Activated T-helper 9 cell treated with anti-CD3 and anti-CD28 coated beads, Interleukin-2, amount 50 U/mL, for 16 hours (primary cell): ENCODE measurements at places on chromosomes 6 and 20.

DNA sequence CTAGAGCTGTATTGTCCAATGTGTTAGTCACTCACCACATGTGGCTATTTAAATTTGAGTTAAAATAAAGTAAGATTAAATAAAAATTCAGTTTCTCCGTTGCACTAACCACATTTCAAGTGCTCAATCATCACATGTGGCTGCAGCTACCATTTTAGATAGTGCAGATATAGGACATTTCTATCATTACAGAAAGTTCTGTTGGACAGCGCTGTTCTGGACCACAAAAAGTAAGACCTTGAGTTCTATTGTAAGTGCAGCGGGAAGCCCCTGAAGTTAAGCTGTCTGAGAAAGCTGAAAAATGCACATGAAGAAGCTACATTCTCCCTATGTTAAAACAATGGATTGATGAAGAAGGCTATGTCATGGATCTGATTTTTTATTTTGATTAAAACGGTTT, 1.1 kb downstream of the ORC3 start:
- no peak for DNase-seq

DNA sequence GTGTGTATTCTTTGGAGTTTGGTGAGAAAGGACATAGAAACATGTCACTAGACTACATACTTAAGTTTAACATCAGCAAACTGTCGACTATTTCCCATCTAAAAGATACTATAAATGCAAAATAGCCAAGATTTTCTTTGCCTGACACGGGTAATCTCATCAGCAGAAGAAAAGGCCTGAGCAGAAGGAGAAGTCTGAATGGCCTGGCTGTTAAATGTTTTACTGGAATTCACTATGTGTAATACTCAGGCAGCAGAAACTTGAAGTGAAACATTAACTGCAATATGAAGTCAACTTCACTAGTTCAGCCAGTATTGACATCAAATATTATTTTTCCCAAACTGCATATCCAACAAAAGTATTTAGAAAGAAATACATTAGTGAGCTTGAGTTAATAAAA, 6.4 kb upstream of the DSE start:
- no peak for DNase-seq

DNA sequence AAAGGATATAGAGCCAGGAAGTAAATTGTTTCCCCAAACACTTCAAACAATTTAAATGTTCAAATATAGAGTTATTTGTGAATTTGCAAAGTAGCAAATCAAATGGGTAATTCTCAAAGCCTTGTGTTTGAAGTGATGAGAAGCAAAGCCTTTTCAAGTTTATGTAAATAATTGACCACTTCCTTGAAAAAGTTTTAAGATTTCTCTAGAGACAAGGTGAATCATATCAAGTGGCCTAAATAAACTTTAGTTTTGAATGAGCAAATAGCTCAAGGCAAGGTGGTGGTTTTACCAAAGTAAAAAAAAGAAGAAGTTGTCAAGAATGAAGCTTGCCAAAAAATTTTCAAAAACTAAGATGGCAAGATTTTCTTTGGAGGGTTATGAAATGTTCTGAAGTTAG, 42.6 kb upstream of the IFNGR1 start:
- DNase-seq, result no peak

DNA sequence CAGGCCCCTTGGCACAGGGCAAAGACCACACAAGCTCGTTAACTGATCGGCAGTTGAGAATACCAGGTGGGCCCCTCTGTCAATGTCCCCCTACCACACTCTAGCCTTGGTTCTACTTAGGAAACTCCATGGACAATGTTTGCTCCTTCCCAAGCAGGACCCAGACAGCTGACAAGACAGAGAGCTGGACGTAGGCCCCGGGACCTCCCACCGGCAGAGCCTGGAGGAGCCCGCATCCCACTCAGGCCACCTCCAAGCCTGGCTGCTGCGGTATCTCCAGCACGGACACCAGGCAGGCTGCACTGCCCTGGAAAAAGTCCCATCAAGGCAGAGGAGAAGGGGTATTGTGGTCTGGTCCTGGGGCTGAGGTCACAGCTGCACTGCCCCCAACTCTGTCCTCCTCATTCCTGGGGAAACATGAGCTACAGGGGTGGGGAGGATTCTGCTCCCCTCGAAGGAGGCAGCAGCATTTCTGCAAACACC, 6.2 kb upstream of the GRM4 start:
- no peak for DNase-seq

GRCh38 chr6:5079692-5080091, 5.4 kb upstream of the PPP1R3G start:
- DNase-seq, result no peak

- no peak for DNase-seq
Measured at GRCh38 chr6:53915026-53915691, 120.4 kb downstream of the LRRC1 start.

GRCh38 chr6:48750861-48751260, 639.9 kb upstream of the PTCHD4 start:
- no peak for DNase-seq

DNA sequence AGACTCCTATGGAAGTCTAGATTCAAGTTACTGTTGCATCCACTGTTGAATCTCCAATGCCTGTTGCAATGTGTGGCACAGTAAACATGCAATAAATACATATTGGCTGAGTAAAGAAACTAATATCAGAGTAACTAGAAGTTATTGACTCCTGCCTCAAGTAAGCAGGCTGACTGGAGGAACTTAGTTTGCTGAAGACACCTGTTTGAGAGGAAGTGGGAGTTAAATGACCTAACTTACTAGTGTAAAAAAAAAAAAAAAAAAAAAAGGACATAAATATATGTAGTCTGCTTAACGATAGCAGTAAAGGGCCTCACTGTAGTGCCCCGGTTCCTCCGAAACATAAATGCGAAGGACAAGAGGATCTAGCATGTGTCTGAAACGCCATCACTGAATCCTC, 249.8 kb upstream of the PRDM1 start:
- DNase-seq, result no peak

GRCh38 chr6:156279261-156279969, 497.8 kb upstream of the ARID1B start:
- no peak for DNase-seq

DNA sequence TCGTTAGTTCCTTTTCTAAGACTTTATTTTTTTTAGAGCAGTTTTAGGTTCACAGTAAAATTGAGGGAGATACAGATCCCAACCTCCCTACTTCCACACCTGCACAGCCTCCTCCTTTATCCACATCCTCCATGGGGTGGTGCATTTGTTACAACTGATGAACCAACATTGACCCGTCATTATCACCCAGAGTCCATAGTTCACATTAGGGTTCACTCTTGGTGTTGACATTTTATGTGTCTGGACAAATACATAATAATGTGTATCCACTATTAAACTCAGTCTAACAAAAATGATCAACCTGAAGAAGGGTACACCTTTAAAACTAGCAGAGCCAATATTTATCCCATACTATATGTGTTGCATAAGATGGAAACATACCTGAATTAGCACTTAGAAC, 130.4 kb upstream of the CCDC28A start:
- no peak for DNase-seq

DNA sequence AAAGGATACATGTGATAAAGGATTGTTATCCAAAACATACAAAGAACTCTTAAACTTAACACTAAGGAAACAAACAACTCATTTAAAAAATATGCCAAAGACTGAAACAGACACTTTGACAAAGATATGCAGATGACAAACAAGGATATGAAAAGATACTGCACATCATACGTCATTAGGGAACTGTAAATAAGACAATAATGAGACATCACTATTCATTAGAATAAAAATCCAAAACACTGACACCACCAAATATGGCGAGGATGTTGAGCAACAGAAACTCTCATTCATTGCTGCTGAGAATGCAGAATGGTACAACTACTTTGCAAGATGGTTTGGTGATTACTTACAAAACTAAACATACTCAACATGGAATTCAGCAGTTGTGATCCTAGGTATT, 156.5 kb upstream of the FOXA2 start:
- DNase-seq, result no peak

GRCh38 chr6:2127484-2127911, 117.9 kb downstream of the GMDS start:
- peak; percentile 11 for DNase-seq

DNA sequence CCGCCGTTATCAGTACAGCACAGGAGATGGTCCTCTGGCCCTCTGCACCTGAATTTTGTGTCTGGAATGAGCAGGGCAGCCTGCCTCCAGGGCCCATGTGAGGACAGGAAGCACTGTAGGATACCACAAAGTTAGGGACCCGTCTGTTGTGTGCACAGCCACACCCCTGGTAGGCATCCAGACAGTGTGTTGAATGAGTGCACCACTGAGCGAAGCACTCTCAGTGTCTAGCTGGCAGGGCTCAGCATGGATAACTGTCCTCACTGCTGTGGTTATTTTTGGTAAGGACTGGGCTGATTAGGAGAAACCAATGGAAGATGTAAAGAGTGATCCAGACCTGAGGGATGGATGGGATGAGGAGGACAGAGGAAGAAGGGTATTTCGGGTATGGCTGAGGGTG, 178.7 kb downstream of the CLIC5 start:
- DNase-seq, result no peak

- DNase-seq, result no peak
Measured at GRCh38 chr6:21752054-21752811, 158.7 kb downstream of the SOX4 start.

DNA sequence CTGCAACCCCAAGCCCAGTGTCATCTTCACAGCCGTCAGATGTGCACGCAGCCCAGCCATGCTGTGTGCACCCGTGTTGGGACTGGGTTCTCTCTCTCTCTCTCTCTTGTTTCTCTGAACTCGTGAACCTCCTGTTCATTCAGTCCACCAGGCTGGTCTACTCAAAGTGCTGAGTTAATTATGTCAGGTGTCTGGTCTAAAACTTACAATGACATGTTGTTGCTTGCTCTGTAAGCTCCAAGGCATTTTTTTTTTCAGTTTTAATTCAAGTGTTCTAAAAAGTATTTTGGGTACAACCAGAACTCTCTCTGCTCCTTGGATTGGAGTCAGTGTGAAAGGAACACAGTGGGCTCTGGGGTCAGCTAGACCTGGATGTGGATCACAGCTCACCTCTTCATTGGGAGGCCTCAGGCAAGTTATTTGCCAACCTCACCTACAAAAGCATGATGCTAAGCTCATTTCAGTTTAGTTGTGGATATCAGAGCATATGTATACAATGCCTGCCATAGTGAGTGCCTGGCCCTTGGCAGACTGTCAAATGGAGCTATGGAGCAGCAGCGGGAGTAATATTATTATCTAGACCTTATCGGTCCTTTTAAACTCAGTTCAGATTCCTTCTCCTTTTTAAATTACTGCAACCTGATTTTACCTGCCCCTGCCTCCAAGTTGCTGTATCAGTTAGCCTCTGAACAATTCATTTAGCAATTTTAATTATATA, 59.5 kb downstream of the PLEKHG1 start:
- DNase-seq, result no peak

DNA sequence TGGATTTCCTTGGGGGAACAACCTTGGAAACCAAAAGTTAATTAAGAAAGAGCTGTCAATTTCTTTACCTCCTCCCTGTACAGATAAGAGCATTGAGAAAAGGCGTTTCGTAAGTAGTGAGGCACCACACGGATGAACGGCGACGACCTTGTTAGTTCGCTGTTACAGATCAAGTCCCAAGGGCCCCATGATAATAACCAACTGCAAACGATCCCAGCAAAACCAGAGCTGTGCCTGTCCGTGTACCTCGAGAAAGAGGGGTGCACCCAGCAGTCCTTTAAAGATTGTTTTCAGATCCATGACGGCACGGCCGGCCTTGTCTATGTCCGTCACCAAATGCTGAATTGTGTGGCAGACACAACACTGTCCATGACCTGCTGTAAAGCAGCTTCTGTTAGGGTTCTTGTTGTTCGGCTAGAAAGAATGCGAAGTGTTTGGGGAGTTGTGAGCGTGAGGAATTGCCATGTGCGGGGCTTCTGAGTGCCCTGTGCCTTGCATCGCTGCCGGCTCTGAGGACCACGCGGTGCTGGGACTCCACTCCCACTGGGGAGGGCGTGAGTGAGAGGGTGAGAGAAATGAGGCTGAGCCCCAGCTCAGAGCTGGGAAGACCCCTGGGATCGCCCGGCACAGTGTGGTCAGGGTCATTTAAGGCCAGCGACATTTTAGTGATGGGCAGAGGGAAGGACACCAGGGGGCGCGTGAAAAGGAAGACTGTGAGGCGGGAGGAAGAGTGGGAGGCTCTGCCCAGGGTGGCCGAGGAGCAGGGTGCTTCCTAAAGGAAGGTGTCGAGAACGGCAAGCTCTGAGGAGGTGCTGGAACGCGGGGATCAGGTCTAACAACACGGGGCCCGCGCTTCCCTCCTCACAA, 136.8 kb upstream of the RPS6KA2 start:
- DNase-seq, result no peak

- peak; percentile 41 for DNase-seq
Measured at GRCh38 chr6:20404641-20405032, 3.0 kb downstream of the E2F3 start.

- no peak for DNase-seq
Measured at GRCh38 chr6:154749341-154749740, 16.1 kb downstream of the SCAF8 start.

GRCh38 chr20:59754551-59754950, 150.2 kb downstream of the PHACTR3 start:
- no peak for DNase-seq

DNA sequence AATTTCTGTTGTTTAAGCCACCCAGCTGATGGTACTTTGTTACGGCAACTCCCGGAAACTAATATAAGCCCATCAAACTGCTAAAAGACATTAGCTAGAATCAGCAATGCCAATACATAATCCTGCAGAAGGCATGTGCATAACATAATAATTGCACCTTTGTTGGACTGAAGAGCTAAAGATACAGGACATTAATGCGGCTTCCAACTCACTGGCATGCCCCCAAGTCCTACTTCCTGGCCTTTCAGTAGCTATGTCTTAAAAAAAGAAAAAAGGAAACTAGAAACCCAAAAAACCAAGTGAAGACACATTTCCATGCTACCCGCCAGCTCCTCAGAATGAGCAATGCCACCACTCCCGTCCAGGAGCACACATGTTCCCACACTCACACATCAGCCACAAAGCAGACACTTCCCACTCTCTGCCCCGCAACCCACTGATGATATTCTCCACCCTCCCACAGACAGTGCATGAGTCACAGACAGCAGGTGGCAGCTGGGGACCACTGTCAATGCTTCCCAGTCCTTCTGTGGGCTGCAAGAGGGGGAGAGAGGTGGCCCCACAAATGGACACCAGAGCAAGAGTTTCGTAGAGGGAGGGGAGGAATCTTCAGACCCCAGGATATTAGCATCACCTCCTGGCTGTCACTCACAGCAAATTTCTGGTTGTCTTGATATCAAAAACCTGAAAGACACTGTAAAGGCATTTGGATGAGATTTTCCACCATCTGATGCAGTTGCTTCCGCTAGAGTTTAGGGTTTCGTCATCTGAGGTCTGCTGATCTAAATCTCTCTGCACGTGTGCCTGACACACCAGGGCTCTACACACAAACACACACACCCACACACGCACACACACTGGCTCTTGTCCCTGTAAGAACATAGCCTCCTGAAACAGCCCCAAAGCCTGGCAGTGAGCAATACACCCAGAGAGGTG, 32.8 kb downstream of the GFOD1 start:
- DNase-seq, result peak; percentile 72
